ENCODE measurements at places on chromosomes 5 and 9. TPM values are rescaled to one million over a fixed set of nuclear protein-coding genes. Genes with fewer than 3 reads are reported as not detected.

Gene TMEM252
- total RNA-seq: not detected

Gene CMYA5
- total RNA-seq: 0.26 TPM

Gene SAXO1
- not detected for total RNA-seq

Gene SHISAL2B
- not detected for total RNA-seq

Gene CCDC183
- not detected for total RNA-seq

Gene NR4A3
- total RNA-seq: 1.3 TPM

Gene OMD
- total RNA-seq: not detected

Gene IFNK
- total RNA-seq: not detected

Gene ACTBL2
- total RNA-seq: under 0.01 TPM

Gene CCDC180
- 0.65 TPM for total RNA-seq

Gene ITGA2
- 14.7 TPM for total RNA-seq

Gene SLC34A1
- not detected for total RNA-seq

Gene C7
- total RNA-seq: 3.1 TPM

Gene TXNDC8
- not detected for total RNA-seq

Gene FGFR4
- 7.2 TPM for total RNA-seq

Gene PCDHGA10
- total RNA-seq: 11.8 TPM

Gene MCC
- 38.4 TPM for total RNA-seq

Gene C9
- total RNA-seq: not detected

Gene GPR21
- not detected for total RNA-seq

Gene BAAT
- 0.13 TPM for total RNA-seq

Gene OTP
- total RNA-seq: 0.24 TPM

Gene SLC6A19
- not detected for total RNA-seq

Gene C9orf50
- 0.13 TPM for total RNA-seq

Gene SPATA31E1
- total RNA-seq: not detected

Gene SOHLH1
- total RNA-seq: not detected

Gene SLC6A18
- not detected for total RNA-seq

Gene CDKN2B-AS1
- total RNA-seq: 1.6 TPM

Gene NR5A1
- not detected for total RNA-seq

Gene IFNA10
- total RNA-seq: not detected

Gene CATSPER3
- not detected for total RNA-seq

Measured in epithelial cell of alveolus of lung (primary cell).